ENCODE measurements at places on chromosomes 3 and 15. TPM values are rescaled to one million over a fixed set of nuclear protein-coding genes. Genes with fewer than 3 reads are reported as not detected.

The SETD5 gene
- total RNA-seq = 140 TPM

DNA sequence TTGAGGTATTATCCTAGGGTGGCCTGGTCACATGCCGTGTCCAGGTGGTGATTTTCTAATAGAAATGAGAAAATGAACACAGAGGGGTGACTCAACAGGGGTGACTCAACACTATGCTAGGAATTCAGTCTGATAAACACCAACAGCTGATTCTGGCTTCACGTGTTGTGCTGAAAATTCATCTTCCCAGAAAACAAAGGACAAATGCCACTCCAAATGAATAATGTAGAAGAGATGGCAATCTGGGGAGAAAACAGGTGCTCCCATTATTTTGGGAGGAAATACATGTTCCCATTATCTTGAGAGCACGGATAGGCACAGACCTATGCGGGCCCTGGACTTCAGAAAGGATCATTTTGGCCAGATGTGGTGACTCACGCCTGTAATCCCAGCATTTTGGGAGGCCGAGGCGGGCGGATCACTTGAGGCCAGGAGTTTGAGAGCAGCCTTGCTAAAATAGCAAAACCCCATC lies 101.2 kb upstream of the MEX3B start:
- H3K36me3 ChIP-seq = no peaks in the 10 kb centered on the region
- no peak for DNase-seq
- H3K27me3 ChIP-seq = no peaks in the 10 kb centered on the region
- no peak overlapping the region for H3K27ac ChIP-seq

GRCh38 chr3:157999246-157999645 lies 107.0 kb downstream of the SHOX2 start:
- H3K4me1 ChIP-seq = no peaks in the 10 kb centered on the region
- no peak overlapping the region for H3K27ac ChIP-seq
- H3K4me3 ChIP-seq = no peak overlapping the region
- no peak for DNase-seq
- no peaks in the 10 kb centered on the region for H3K36me3 ChIP-seq
- H3K27me3 ChIP-seq = no peaks in the 10 kb centered on the region

The INTS14 gene
- total RNA-seq = 26.7 TPM

DNA sequence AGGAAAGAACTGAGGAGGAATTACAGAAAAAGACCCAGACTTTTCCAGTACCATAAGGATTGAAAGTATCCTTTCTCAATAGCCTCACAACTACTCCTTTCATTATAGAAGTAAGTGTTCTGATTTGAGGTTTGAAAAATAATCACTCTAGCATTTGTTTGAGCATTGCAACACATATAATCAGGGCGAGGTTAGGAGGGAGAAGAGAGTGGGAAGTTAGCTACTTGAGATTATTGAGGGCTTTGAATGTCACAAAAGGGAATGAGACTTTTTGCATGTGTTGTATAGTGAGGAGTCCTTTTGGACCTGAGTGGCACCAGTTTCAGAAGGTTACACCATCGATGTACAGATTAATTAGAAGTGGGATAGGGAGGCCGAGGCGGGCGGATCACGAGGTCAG lies 65.2 kb upstream of the TNIK start:
- no peaks in the 10 kb centered on the region for H3K4me1 ChIP-seq
- no peak for DNase-seq
- no peak overlapping the region for H3K27ac ChIP-seq
- H3K27me3 ChIP-seq = no peaks in the 10 kb centered on the region

- H3K4me3 ChIP-seq = no peak overlapping the region
- no peaks in the 10 kb centered on the region for H3K27me3 ChIP-seq
- no peak for DNase-seq
- no peak overlapping the region for H3K27ac ChIP-seq
- no peaks in the 10 kb centered on the region for H3K4me1 ChIP-seq
- no peaks in the 10 kb centered on the region for H3K36me3 ChIP-seq
These were observed 4.4 kb upstream of the XIRP1 start for GRCh38 chr3:39196671-39197356.

DNA sequence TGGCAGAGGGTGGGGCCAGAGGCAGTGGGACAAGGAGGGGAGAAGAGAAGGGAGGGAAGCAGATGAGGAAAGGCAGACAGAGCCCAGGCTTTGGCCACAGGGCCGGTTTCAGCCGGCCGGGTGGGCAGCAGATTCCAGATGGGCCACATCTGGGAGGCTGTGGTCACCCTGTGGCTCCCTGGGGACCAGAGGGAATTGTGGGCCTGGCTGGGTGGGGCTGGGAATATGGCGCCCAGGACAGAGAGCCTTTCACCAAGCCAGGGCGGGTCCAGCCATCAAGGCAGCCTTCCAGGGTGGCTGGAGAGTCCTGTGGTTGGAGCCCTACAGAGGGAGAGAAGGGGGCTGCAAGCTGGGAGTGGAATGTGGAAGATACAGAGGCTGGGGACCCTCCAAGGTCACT lies 18.9 kb downstream of the PTH1R start:
- DNase-seq = no peak
- H3K27me3 ChIP-seq = no peaks in the 10 kb centered on the region
- no peak overlapping the region for H3K4me3 ChIP-seq
- no peak overlapping the region for H3K27ac ChIP-seq

DNA sequence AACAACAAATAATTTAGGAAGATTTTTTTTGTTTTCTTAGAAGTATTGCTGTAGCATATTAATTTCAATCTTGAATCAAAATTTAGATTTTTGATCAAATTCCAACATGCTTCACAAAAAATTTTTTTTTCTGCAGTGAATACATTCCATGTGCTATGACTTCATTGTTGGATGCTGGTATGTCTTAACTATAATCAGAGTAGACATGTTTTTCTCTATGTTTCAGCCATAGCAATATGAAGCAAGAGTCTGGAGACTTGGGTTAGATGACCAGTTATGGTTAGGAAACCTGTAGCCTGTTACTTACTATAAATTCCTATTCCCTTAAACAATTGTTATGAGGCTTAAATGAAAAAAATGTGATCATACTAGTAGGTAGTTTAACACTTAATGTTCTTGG lies 176.1 kb upstream of the CHL1 start:
- no peaks in the 10 kb centered on the region for H3K36me3 ChIP-seq
- no peak overlapping the region for H3K27ac ChIP-seq
- H3K27me3 ChIP-seq = no peaks in the 10 kb centered on the region
- no peak overlapping the region for H3K4me3 ChIP-seq
- no peak for DNase-seq

The CYP1A2 gene
- total RNA-seq = not detected

DNA sequence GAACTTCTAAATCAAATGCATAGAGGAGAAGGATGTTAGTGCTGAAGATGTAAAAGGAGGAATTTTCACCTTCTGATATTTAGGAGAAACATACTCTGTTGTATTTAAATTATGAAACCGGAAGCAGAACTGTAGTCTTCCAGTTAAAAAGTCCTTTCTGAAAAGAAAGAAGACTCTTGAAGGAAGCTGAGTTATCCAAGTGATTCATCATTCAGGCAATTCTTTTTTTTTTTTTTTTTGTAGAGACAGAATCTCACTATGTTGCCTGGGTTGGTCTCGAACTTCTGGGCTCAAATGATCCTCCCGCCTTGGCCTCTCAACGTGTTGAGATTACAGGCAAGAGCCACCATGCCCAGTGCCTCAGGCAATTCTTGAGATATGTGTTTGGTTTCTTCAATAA lies 424.8 kb upstream of the TPM1 start:
- no peak overlapping the region for H3K27ac ChIP-seq
- peaks cover 4% of the 10 kb centered on the region for H3K4me1 ChIP-seq

DNA sequence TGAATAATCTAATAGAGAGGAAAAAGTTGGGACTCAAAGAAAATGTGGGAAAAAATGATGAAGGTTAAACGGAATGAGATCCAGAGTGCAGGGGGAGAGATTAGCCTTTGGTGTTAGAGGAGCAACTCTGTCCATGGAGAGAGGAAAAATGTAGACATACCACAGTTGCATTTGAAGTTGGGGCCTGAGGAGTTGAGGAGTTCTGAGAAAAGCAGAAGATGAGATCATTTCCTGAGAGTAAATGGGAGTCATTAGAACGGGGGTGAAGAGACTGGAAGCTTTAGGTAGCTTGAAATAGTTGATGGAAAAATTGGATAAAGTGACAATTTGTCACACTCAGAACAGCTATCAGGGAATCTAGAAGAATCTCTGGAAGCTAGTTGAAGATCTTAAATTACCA lies 7.3 kb downstream of the CCR5AS start:
- no peaks in the 10 kb centered on the region for H3K4me1 ChIP-seq
- no peak for DNase-seq
- H3K4me3 ChIP-seq = no peak overlapping the region
- H3K36me3 ChIP-seq = no peaks in the 10 kb centered on the region

DNA sequence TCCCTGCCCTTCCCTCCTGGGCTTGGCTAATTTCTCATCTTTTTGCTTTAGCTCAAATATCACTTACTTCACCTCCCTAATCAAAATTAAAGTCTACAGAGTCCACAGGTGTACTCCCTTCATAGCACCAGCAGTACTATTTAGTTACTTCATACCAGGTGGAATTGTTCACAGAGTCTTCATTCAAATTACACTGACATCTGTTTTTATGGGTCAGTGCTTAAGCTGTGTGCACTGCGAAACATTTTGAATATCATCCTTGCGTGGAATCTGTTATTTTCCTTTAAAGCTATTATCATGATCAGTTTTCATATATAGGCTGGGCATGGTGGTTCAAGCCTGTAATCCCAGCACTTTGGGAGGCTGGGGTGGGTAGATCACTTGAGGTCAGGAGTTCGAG lies 2.7 kb upstream of the SERF2 start:
- H3K4me3 ChIP-seq = no peak overlapping the region
- no peak overlapping the region for H3K27ac ChIP-seq
- peaks cover 8% of the 10 kb centered on the region for H3K4me1 ChIP-seq
- no peak for DNase-seq
- H3K27me3 ChIP-seq = no peaks in the 10 kb centered on the region

Measured in ovary (tissue), 10 donors.